ENCODE measurements at places on chromosomes 12 and 14. TPM values are rescaled to one million over a fixed set of nuclear protein-coding genes. Genes with fewer than 3 reads are reported as not detected.

The KRT85 gene
- not detected for polyA plus RNA-seq

The NINJ2 gene
- 2.3 TPM for polyA plus RNA-seq

The EPYC gene
- not detected for polyA plus RNA-seq

The PARP2 gene
- 57.6 TPM for polyA plus RNA-seq

The SLC10A1 gene
- polyA plus RNA-seq: 0.19 TPM

The ADSS1 gene
- polyA plus RNA-seq: 14.7 TPM

The KRT5 gene
- polyA plus RNA-seq: 0.59 TPM

The BHLHE41 gene
- 2.0 TPM for polyA plus RNA-seq

The LIN52 gene
- 18.4 TPM for polyA plus RNA-seq

The KITLG gene
- polyA plus RNA-seq: 31.2 TPM

The JAG2 gene
- 8.7 TPM for polyA plus RNA-seq

The HSPB8 gene
- polyA plus RNA-seq: 5.8 TPM
